Foreskin keratinocyte (primary cell): ENCODE measurements at places on chromosomes 12 and 14.
A peak's percentile ranks its signal among the peaks of the same experiment; 100 is the strongest.

GRCh38 chr12:100238801-100239200 is 28.1 kb downstream of the DEPDC4 start:
- no peak for DNase-seq

- DNase-seq, result peak; percentile 43
These were observed 1120.5 kb upstream of the FLRT2 start for GRCh38 chr14:84409435-84409834.

GRCh38 chr14:99569725-99570543 is 34.1 kb downstream of the CCDC85C start:
- DNase-seq, result no peak

DNA sequence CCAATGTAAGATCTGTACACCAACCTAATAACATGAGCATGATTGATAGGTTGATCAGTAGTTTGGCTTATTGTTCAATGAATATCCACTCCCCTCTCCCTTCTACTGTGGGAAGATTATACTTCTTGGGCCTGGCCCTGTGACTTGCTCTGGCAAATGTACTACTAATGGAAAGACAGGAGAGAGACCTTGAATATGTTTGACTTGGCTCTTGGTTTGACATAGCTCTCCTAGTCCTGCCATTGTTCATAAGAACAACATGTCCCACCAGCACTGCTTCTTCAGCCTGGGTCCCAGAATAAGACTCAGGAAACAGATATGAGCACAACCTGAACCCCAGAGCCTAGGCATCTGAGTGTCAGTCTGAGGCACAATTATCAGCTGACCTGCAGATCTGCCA is 112.8 kb upstream of the RESF1 start:
- DNase-seq, result no peak

DNA sequence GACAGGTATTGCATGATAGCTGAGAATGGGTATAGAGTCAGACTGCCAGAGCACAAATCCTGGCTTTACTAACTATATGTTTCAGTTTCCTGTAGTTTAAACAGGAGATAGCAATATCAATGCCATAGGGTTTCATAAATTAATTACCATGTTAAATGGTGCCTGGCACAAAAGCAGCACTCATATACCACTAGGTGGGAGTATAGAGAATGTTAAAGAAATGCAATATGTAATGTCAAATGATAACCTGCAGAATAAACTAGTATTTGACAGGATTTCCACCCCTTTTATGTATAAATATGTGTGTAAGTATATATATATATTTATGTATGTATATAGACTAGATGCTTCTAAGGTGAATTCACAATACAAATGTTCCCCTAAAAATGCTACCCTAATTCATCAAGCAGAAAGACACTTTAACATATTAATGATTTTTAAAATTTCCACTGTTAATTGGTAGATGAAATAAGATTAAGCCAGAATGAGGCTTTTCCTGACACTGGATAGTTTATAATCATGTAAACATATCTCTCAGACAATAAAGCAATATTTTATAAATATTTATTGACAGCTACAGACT is 8.6 kb downstream of the WDR89 start:
- DNase-seq, result no peak

DNA sequence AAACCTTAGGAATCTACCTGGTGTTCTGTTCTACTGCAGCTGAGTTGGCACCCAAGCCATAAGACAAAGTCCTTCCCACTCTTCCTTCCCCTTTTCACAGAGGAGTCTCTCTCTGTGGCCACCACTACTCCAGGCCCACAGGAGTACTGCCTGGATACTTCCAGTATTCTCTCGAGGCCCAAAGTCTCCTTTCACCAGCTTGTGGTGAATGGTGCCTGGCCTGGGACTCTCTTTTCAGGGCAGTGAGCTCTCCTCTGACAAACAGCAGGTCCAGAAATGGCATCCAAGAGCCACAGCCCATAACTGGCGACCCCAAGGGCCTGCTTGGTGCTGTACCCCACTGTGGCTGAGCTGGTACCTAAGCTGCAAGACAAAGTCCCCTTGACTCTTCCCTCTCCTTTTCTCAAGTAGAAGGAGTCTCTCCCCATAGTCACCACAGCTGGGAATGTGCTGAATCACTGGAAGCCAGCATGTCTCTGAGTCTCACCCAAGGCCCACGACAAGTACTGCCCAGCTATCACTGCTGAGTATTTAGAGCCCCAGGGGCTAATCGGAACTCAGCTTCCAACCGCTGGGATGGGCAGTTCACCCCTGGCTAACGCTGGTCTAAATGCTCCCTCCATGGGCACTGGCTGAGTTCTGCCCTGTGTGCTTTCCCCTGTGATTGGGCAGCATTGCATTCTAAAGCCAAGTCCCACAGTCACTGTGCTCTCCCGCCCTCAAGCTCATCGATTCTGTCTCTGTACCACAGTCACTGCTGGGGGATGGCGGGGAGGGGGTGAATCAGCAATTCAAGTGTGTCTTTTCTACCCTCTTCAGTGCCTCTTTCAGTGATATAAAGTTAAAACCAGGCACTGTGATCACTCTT is 6.1 kb downstream of the A2ML1 start:
- peak; percentile 61 for DNase-seq
